Naive thymus-derived CD4-positive, alpha-beta T cell (primary cell): ENCODE measurements at places on chromosomes 3 and 15. TPM values are rescaled to one million over a fixed set of nuclear protein-coding genes. Genes with fewer than 3 reads are reported as not detected.

Gene SKOR1
- 0.57 TPM for total RNA-seq

Gene THSD4
- not detected for total RNA-seq

Gene ZMYND10
- total RNA-seq = 1.7 and 1.9 TPM in 2 replicates

Gene SH3GL3
- not detected for total RNA-seq

Gene GP9
- not detected for total RNA-seq

GRCh38 chr3:111571907-111572460 is 23.2 kb downstream of the ZBED2 start:
- peaks cover 40% of the 10 kb centered on the region for H3K36me3 ChIP-seq
- H3K27me3 ChIP-seq = no peaks in the 10 kb centered on the region
- H3K27ac ChIP-seq = no peak overlapping the region
- no peak for DNase-seq
- H3K4me3 ChIP-seq = no peak overlapping the region

DNA sequence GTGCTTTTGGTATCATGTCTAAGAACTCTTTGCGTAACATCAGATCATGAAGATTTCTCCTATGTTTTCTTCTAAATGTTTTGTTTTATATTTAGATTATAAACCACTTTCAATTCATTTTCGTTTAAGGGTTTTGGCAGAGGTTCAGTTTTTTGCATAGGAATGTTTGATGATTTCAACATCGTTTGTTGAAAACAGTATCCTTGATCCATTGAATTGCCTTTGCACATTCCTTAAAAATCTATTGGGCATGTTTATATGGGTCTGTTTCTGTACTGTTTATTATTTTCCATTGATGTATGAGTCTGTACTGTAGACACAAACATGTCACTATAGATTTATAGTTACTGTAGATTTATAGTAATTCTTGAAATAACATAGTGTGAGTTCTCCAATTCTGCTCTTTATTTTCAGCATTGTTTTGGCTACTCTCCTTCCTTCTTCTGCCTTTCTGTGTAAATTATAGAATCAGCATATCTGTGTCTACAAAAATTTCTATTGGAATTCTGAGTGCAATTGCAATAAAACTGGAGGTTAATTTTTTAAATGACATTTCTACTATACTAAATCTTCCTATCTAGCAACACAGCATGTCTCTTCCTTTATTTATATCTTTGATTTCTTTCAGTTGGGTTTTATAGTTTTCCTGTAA is 374.0 kb downstream of the SV2B start:
- no peak overlapping the region for H3K4me3 ChIP-seq
- no peaks in the 10 kb centered on the region for H3K27me3 ChIP-seq
- H3K4me1 ChIP-seq = peaks cover 48% of the 10 kb centered on the region

DNA sequence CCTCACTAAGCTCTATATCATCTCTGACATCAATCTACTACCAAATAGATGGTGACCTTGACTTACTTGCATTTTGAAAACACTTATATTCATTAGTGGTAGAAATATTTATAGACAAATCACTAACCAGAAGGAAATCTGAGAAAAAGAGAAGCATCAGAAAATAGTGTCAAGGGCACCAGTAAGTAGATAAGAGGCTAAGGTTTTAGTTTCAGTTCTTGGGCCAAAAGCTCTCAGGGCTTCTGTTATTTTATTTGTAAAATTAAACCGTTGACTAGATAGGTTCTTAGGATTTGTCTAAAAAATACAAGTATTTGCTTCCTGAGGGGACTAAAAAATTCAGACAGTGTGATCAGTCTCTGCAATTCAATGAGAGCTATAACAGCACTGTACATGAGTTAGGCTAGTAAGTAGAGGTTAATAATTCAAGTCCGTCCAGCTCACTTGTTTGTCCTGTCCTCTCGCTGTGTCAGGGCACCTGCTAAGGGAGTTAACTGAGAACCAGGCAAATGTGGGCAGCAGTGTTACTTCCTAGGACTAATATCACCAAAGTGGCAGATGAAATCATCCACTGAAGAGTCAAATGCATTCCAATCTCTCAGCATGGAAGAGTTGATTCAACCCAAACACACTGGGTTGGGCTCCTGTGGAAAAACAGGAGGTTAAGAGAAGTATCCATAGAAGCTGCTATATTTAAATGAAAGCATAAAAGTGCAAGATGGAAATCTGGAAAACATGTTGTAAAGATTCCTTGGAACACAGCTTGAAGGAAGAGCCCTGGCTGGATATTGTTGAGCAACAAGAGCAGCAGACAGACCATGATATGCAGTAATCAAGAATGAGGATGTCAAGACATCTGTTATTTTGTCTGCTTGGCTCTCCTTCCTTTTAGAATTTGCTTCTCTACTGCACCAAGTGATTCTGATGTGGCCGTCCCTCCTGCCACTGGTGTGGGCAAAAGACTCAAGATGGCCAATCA is 134.9 kb upstream of the ZBTB20 start:
- H3K27ac ChIP-seq = no peak overlapping the region
- no peaks in the 10 kb centered on the region for H3K27me3 ChIP-seq
- no peaks in the 10 kb centered on the region for H3K4me1 ChIP-seq
- no peaks in the 10 kb centered on the region for H3K36me3 ChIP-seq
- no peak for DNase-seq

DNA sequence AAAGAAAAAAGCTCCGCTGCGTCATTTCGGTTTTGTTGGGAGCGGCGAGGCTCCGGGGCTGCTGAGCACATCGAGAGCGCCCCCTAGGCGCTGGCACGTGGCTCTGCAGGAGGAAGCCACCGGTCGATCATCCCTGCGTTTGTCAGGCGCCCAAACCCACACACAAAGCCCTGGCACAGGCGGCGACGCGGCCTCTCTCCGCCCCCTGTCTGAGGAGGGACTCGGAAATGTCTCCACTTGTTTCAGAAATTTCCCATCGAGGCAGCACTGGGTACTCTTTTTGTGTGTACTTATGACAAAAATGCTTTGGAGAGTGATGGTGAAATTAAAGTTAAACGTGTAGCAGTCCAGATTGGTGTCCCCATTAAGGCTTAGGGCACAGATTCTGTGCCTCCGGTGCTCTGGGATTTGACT is 407.3 kb upstream of the ONECUT1 start:
- no peaks in the 10 kb centered on the region for H3K4me1 ChIP-seq
- H3K36me3 ChIP-seq = no peaks in the 10 kb centered on the region

GRCh38 chr15:92696096-92696495 is 40.5 kb upstream of the FAM174B start:
- no peak overlapping the region for H3K4me3 ChIP-seq
- no peaks in the 10 kb centered on the region for H3K36me3 ChIP-seq
- no peak for DNase-seq

GRCh38 chr3:188046561-188047211 is 107.3 kb upstream of the LPP start:
- H3K4me3 ChIP-seq = no peak overlapping the region
- H3K36me3 ChIP-seq = no peaks in the 10 kb centered on the region
- DNase-seq = no peak
- H3K27ac ChIP-seq = no peak overlapping the region
- no peaks in the 10 kb centered on the region for H3K27me3 ChIP-seq

DNA sequence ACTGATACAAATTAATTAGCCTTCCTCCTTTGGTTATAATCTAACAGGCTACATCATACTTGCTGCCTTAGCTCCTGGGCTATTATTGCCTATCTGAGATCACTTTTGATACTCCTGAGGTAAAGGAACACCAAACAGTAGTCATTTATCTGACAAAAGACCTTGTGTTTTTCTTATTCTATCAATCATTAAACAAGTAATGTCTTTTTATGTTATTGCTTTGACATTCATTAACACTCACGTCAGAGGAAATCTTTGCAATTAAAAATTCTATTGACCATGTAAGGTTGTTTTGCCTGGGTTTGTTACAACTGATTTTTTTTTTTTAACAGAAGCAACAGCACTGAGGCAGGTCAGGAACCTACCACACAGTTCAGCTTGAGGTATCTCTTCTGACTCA is 366.3 kb downstream of the MECOM start:
- DNase-seq = no peak
- H3K4me1 ChIP-seq = no peaks in the 10 kb centered on the region
- H3K4me3 ChIP-seq = no peak overlapping the region

GRCh38 chr3:138825336-138825735 is 9.4 kb downstream of the PIK3CB start:
- H3K4me3 ChIP-seq = no peak overlapping the region
- no peaks in the 10 kb centered on the region for H3K36me3 ChIP-seq
- no peak overlapping the region for H3K27ac ChIP-seq
- no peaks in the 10 kb centered on the region for H3K4me1 ChIP-seq

DNA sequence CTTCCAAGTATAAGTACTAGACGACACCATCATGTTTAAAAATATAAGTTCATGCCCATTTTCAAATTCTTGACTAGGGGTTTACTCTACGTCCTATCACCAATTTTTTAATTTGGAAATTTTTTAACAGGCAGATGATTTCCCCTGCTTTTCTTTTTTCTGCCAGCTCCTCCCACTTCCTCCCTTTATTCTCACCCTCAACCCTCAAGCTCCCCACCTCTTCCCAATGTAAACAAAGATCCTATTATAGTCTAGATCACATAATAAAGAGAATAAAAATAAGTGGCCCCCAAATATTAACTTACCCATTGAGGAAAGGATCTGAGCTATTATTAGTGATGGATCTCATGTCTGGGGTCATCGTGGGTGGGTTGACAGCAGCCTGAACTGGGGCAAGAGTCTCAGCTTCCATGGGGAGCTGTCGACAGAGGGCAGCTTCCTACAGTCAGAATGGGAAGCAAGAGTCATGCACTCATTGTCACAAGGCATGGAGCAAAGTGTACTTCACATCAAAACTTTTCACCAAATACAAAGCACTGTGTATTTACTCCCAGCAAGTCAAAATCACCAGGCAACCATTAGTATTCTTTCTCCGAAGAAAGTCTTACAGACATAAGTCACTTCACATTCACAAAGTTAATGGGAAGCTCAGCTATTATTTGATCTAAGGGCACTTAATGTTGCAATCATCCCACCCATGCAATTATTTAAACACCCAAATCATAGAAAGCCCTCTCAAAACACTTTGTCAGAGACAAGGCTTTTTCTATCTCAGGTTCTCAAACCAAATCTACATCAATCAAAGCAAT is 53.2 kb downstream of the TM4SF4 start:
- H3K27me3 ChIP-seq = no peaks in the 10 kb centered on the region
- no peak overlapping the region for H3K4me3 ChIP-seq
- no peak overlapping the region for H3K27ac ChIP-seq
- no peak for DNase-seq
- no peaks in the 10 kb centered on the region for H3K36me3 ChIP-seq
- H3K4me1 ChIP-seq = no peaks in the 10 kb centered on the region

GRCh38 chr3:189292667-189293484 is 121.1 kb downstream of the TPRG1 start:
- H3K27me3 ChIP-seq = no peaks in the 10 kb centered on the region
- no peak for DNase-seq
- peaks cover 4% of the 10 kb centered on the region for H3K4me1 ChIP-seq
- H3K36me3 ChIP-seq = no peaks in the 10 kb centered on the region

GRCh38 chr3:72157748-72158638 is 373.0 kb upstream of the PROK2 start:
- no peak overlapping the region for H3K4me3 ChIP-seq
- DNase-seq = no peak
- H3K27me3 ChIP-seq = no peaks in the 10 kb centered on the region
- H3K4me1 ChIP-seq = no peaks in the 10 kb centered on the region
- H3K36me3 ChIP-seq = no peaks in the 10 kb centered on the region
- H3K27ac ChIP-seq = no peak overlapping the region

DNA sequence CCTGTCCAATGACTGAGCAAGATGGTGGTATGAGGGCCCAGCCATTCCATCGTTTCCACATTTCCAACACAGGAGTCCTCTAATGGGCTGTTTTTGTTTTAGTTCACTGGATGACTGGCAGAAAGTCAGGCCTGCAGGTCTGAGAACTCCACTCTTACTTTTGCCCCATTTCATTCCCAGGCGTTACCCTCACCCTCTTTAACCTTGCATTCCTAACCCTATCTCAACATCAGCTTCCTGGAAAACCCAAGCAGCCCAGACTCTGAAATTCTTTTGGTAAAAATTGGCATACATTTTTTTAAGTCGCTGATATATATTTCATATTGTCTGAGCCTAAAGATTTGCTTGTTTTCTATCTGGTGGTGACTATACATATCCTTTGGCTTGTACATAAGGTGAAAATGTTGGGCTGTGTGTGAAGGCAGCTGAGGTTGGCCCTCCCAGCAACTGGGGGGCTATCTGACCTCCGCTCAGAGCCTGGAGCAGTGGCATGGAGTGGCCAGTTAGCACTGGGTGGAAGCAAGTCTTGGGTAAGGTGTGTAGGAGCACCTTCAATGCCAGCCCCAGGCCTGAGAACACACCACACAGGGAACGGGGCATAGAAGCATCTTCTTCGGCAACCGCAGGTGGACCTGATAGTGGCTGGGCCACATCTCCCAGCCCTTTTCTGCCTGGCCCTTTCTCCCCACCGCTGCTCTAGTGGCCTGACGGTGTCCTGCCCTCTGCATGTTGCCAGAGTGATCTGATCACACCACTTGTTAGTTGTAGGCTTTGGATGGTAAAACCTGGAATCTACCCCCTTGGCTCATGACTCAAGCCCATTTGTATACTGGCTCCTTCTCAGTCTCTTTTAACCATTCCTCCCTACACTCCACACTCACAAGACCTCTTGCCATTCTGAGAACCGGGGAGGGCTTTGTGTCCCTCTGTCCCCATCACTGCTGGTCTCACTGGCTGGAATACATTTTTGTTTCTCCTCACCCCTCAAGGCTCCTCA is 50.0 kb downstream of the AMOTL2 start:
- H3K27ac ChIP-seq = no peak overlapping the region
- DNase-seq = no peak
- H3K4me3 ChIP-seq = no peak overlapping the region
- no peaks in the 10 kb centered on the region for H3K36me3 ChIP-seq

GRCh38 chr3:16174976-16175901 is 759 bp downstream of the GALNT15 start:
- no peak for DNase-seq
- H3K4me1 ChIP-seq = no peaks in the 10 kb centered on the region
- no peaks in the 10 kb centered on the region for H3K27me3 ChIP-seq
- no peak overlapping the region for H3K4me3 ChIP-seq
- no peak overlapping the region for H3K27ac ChIP-seq
